HCEC 1CT (cell line): ENCODE measurements at places on chromosomes 7 and 10.
A peak's percentile ranks its signal among the peaks of the same experiment; 100 is the strongest.

GRCh38 chr7:155032978-155033377, 30.1 kb upstream of the PAXIP1 start:
- no peak for DNase-seq

DNA sequence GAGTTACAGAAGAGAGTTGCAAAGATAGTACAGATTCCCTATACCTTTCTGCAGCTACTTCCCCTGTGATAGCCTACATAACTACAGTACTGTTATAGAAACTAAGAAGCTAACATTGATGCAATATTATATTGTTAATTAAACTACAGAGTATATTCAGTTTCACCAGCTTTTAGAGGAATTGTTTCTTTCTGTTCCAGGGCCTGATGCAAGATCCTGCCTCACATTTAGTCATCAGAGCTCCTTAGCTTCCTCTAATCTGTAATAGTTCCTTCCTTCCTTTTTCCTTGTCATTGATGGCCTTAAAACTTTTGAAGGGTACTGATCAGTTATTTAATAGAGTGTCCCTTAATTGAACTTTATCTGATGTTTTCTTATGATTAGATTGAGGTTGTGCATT, 56.8 kb downstream of the SDHAF3 start:
- DNase-seq = peak; percentile 25

DNA sequence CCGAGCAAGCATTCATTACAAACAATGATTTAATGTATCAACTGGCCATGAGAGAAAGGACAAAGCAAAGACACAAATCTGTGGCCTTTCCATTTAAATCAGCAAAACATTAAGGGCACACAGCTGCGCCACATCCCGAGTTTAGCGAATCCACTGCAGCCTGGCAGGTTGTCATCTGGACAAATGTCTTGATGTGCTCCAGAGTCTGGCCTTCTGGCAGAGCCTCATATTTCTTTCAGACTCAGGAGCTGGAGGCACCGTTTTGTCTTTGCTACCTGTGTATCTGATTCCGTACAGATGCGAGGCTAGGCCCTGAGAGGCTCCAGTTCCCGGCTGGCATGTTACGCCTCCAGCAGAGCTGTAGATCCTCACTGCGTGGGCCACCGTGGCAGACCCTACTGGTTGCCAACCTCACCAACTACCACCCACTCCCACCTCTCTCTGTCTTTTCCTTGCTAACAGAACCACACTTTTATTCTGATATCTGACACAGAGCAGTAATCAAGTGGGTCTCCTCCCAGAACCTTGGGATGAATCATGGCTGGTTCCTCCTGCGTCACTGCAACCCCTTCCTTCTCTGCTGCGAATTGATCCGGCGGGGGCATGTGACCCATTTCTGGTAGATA, 40.9 kb upstream of the EFCAB10 start:
- DNase-seq = no peak

DNA sequence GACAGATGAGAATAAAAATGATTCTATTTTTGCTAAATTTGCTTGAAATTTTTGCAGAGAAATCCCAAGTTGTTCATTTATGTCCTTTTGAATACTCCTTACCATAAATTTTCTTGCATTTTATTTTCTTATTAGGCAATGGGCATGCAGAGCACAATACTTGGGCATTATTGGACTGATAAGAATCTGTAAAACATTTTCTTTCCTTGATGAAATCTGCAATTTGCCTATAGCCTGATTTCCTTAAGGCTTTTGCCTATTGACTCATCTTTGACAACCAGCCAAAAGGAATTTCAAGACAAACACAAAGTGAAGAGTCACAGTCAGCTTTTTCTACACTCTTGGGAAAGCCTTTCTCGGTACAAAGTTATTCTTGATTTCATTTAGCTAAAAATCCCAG, 30.5 kb upstream of the GNAT3 start:
- peak; percentile 90 for DNase-seq

GRCh38 chr10:128062331-128062880, 63.8 kb downstream of the MKI67 start:
- no peak for DNase-seq

DNA sequence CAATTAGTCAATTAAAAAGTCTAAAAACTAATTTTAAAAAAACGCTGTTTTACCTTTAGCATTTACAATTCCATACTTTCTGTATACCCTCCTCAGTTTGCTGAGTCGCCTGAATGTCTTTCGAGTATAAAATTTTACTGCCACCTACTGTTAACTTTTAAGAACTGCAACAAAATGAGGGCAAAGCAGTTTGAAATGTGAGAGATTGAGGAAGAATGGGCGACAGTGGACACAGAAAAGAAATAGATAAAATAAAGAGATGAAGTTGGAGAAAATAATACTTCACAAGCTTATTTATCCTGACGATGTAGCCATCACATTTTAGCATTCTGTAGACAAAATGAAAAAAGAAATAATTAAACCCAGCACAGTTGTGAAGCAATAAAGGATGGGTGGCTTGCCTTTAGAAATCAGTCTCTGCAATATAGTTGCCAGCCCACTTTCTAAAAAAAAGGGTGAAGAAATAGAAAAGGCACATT, 110.8 kb upstream of the PTN start:
- DNase-seq = peak; percentile 59

- no peak for DNase-seq
Observed at GRCh38 chr7:29255906-29256692, 61.5 kb downstream of the CHN2 start.

GRCh38 chr10:23399701-23400144, 39.2 kb upstream of the OTUD1 start:
- peak; percentile 83 for DNase-seq

DNA sequence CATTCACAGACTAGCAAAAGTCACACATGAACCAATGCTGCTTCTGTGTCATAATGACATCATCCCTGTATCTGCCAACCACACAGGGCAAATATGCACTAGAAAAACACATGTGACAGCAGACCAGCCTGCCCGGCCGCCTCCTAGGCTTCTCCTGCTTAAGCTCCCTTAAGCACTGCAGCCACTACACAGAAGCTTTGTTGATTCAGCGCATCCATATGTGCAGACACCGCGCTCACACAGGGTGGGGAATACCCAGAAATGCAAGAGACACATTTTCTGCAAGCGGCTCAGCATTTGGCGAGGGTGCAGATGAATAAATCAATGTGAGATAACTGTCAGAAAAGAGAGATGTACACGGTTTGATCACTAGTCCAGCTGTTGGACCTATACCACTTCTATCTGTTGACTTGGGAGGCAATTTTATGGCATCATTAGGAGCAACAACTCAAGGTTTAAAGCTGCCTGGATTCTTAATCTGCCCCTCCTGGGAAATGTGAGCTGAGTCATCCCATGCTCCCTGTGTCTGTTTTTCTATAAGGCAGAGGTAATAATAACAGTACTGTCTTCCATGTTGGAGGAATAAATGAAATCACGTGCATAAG, 33.4 kb downstream of the CPXM2 start:
- no peak for DNase-seq

DNA sequence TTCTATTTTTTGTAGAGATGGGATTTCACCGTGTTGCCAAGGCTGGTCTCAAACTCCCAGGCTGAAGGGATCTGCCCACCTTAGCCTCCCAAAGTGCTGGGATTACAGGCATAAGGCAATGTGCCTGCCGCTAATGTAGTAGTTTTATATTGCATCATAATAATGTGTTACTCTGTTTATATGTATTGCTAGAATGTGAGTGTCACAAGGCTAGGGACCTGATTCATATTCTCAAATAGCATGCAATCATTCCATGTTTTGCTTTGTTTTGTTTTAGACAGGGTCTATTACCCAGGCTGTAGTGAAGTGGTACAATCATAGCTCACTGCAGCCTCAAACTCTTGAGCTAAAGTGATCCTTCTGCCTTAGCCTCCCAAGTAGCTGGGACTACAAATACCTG, 13.5 kb downstream of the CCL26 start:
- DNase-seq = peak; percentile 63

- no peak for DNase-seq
Observed at GRCh38 chr10:86355571-86356038, 11.0 kb downstream of the GRID1 start.

DNA sequence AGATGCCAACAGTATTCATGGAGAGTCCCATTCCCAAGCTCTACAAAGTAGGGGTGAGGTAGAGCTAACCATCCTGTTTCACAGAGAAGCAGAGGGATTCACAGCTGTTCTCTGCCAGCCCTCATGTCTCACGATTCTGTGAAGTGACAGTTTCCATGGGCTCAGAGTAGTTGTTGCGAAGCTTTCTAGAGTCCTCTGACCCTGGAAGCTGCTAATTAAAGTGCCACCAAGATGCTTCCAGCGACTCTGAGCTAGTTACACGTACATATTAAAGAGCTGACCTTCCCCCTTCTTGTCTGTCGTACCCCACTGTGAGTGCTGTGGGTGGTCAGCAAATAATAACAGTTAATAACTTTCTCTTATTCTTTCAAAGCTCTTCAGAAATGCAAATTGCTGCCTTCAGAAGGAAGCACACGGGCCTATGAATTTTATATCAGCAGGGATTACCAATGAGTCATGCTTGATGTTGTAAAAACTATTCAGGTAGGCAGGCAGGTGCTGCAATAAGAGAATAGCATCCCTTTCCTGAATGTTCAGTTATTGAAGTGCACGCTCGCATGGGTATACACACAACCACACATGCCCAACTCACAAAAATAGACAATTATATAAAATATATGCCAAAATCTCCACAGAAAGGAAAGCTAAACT, 34.1 kb downstream of the DNAJB9 start:
- no peak for DNase-seq
